Prostate gland (tissue), 2 donors: ENCODE measurements at places on chromosomes 3 and 15. TPM values are rescaled to one million over a fixed set of nuclear protein-coding genes. Genes with fewer than 3 reads are reported as not detected.

DNA sequence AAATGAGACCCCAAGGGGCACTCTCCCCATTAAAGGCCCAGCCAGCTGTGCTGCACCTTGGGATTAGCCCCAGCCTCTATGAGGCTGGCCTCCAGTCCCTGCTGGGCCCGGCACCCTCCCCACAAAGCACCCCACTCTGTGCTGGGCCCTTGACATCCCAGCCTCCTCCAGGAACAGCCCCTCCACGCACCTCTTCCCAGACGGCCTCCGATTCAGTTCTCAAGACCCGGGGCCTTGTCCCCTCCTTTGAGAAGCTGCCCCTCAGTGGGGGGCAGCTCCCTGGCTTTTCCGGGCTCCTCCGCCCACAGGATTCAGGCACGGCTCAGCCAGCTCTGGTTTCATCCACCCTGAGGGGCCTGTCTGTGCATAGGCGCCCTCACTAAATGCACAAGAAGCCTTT lies 144.1 kb downstream of the LRRK1 start:
- H3K4me3 ChIP-seq: no peak overlapping the region
- peaks cover 6% of the 10 kb centered on the region for H3K36me3 ChIP-seq
- peaks cover 4% of the 10 kb centered on the region for H3K4me1 ChIP-seq
- no peaks in the 10 kb centered on the region for H3K27me3 ChIP-seq
- no peak for DNase-seq

DNA sequence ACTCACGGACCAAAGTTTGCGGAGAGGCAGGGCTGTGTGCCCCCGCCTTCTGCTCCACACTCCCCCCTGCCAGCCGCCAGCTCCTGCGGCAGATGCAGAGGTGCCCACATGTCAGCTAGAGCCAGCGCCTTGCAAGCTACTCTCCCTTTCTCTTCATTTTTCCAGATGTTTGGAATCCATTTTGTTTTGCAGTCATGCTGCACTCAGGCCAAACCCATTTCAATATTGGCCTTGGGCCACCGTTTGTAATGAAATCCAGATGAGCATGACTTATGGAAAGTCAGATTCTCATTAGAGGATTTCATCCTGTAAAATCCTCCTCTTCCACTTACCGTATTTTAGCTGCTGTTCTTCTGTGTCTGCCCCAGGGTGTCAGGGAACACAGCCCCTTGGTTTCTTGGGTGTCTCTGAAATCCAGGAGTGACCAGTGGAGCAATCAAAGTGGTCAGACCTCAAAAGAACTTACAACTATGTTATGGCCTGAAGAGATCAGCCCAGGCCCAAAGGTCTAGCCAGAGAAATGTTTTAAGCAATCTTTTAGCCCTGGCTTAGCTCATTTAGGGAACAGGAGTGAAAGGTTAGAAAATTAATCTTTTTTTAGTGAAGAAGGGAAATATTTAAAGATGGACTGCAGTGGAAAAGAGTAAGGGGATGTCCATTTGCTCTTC lies 65.8 kb downstream of the AAGAB start:
- no peak overlapping the region for H3K4me3 ChIP-seq
- peaks cover 25% of the 10 kb centered on the region for H3K4me1 ChIP-seq
- H3K27ac ChIP-seq: peak overlapping the region; percentile 54
- H3K27me3 ChIP-seq: no peaks in the 10 kb centered on the region
- no peak for DNase-seq

DNA sequence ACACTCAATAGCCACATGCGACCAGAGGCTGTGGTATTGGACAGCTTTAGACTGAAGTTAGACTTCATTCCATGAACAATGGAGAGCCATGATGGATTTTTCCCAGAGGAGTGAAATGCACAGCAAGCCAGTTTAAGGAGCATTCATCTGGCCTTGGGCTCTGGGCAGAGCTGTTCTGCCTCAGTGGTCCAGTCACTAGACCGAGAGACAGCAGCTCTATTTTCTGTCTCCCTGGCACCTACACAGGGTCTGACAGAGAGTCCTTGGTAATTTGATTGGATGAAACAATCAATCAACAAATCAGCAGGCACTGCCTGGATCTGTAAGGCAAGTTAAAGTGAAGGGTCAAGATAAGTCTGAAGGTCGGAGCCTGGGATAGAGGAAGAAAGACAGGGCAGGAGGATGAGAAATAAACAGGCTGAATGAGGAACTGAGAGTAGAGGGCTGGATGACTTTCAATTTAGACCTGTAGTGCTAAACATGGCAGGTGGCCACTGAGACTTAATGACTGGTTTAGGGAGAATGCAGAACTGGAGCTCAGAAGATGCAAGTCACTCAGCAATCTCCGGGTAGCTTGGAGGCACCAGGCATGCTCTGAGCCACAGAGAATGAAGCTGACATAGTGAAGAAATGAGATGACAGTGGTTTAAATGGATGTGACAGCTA lies 98.5 kb upstream of the SLC25A36 start:
- no peaks in the 10 kb centered on the region for H3K4me1 ChIP-seq
- no peak overlapping the region for H3K27ac ChIP-seq
- no peak for DNase-seq
- no peak overlapping the region for H3K4me3 ChIP-seq
- no peaks in the 10 kb centered on the region for H3K36me3 ChIP-seq

- H3K27me3 ChIP-seq: no peaks in the 10 kb centered on the region
- H3K36me3 ChIP-seq: no peaks in the 10 kb centered on the region
- H3K4me3 ChIP-seq: no peak overlapping the region
- no peaks in the 10 kb centered on the region for H3K4me1 ChIP-seq
- DNase-seq: no peak
- H3K27ac ChIP-seq: no peak overlapping the region
Observed at GRCh38 chr3:43055806-43056770, 49.8 kb downstream of the POMGNT2 start.

DNA sequence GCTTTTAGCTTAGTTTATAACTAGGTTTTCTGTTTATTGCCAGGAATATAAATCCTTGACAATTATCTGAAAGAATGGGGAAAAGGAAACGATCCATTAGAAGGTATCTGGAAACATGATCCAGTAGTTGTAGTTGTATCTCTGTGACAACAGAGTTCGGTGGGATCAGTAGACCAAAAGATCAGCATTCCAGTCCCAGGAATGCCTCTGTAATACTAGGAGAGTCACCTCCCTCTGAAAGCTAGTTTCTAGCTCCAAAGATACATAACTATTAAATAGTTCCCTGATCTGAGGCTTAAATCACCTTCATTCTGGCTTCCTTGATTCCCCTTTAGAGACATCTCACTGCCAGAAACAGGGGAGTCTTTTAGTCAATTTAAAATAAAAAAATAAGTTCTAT lies 34.1 kb downstream of the MB21D2 start:
- no peaks in the 10 kb centered on the region for H3K4me1 ChIP-seq
- H3K27me3 ChIP-seq: no peaks in the 10 kb centered on the region
- no peak overlapping the region for H3K27ac ChIP-seq
- H3K36me3 ChIP-seq: no peaks in the 10 kb centered on the region
- no peak for DNase-seq

DNA sequence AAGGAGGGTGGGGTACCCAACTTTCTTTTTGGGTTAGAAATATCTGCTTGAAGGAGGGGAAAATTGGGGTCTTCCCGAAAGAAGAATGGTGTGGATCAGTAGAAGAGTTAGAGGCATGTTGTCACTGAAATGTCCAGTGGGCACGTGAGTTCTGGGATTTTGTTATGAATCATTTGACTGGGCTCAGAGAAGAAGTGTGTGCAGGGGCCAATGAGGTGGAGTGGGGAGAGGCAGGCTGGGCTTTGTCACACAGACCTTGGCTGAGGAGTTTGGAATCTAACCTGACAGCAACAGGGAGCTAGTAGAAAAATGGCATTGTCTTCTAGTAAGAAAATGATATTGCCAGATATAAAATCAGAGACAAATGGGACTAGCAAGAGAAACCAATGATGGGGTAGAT lies 436.8 kb downstream of the MFSD1 start:
- DNase-seq: no peak
- H3K4me3 ChIP-seq: no peak overlapping the region
- no peaks in the 10 kb centered on the region for H3K36me3 ChIP-seq
- no peak overlapping the region for H3K27ac ChIP-seq
- no peaks in the 10 kb centered on the region for H3K27me3 ChIP-seq

The GP5 gene
- not detected for total RNA-seq

DNA sequence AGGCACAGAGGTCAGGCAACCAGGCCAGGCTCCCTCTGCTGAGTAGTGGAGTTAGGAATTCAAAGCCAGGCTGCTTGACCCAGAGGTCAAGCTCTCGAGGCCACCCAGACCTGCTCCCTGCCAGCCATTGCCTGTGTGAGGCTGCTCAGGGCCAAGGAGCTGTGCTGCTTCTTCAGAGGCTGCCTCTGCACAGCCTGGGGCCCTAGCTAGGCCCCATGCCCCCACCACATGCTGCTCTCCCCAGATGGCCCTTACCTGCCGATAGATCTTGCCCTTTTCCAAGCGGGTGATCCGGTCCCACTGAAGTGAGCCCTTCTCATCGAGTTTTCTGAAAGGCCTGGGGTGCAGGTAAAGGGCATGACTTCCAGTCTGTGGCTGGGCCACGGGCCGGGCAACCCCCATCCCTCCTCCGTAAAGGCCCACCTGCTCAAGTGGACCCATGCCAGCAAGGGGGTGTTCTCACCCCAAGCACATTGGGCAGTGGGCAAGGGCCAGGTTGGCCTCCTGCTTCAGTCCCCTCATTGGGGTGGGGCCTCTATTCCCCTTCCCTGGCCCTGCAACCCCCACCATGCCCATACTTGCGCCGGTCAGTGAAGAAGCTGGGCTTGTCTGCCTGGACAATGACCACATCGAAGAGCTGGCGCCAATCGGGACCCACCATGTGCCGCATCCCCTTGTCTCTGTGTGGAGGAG lies 6.5 kb downstream of the NT5DC2 start:
- no peaks in the 10 kb centered on the region for H3K27me3 ChIP-seq
- H3K27ac ChIP-seq: no peak overlapping the region
- DNase-seq: no peak
- peaks cover 3% of the 10 kb centered on the region for H3K4me1 ChIP-seq
- no peaks in the 10 kb centered on the region for H3K36me3 ChIP-seq

The P2RY13 gene
- 0.73 TPM for total RNA-seq

The CD200 gene
- 5.2 TPM for total RNA-seq

DNA sequence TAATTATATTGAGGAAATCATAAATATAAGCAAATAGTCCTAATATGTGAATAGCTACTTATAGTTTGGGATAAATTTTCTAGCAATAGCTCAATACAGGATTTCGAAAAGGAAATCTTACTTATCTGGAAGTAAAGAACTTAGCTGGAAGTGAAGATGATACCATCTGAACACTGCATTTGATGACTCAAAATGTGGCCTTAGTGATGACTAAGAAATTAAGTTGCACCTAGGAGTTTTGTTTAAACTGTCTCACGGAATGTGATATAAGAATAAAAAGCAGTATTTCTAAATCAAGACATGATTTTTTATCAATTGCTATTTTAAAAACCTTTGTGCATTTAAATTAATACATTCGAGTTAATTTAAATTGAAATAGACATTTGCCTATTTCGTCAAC lies 91.2 kb downstream of the EOMES start:
- H3K4me1 ChIP-seq: no peaks in the 10 kb centered on the region
- H3K27ac ChIP-seq: no peak overlapping the region
- H3K36me3 ChIP-seq: no peaks in the 10 kb centered on the region
- no peak for DNase-seq
- H3K27me3 ChIP-seq: no peaks in the 10 kb centered on the region
- H3K4me3 ChIP-seq: no peak overlapping the region

GRCh38 chr15:97995881-97996603 lies 35.5 kb downstream of the ARRDC4 start:
- no peak overlapping the region for H3K27ac ChIP-seq
- no peaks in the 10 kb centered on the region for H3K27me3 ChIP-seq
- no peak for DNase-seq
- H3K36me3 ChIP-seq: no peaks in the 10 kb centered on the region

The CCR8 gene
- total RNA-seq: not detected

- H3K4me3 ChIP-seq: no peak overlapping the region
- H3K27ac ChIP-seq: no peak overlapping the region
- peaks cover 2% of the 10 kb centered on the region for H3K4me1 ChIP-seq
- DNase-seq: no peak
- H3K27me3 ChIP-seq: no peaks in the 10 kb centered on the region
Observed at GRCh38 chr3:187946163-187946691, 201.0 kb upstream of the BCL6 start.

GRCh38 chr15:64013179-64014062 lies 32.9 kb downstream of the DAPK2 start:
- H3K27me3 ChIP-seq: no peaks in the 10 kb centered on the region
- DNase-seq: no peak
- H3K4me3 ChIP-seq: no peak overlapping the region
- no peak overlapping the region for H3K27ac ChIP-seq
- peaks cover 5% of the 10 kb centered on the region for H3K4me1 ChIP-seq

DNA sequence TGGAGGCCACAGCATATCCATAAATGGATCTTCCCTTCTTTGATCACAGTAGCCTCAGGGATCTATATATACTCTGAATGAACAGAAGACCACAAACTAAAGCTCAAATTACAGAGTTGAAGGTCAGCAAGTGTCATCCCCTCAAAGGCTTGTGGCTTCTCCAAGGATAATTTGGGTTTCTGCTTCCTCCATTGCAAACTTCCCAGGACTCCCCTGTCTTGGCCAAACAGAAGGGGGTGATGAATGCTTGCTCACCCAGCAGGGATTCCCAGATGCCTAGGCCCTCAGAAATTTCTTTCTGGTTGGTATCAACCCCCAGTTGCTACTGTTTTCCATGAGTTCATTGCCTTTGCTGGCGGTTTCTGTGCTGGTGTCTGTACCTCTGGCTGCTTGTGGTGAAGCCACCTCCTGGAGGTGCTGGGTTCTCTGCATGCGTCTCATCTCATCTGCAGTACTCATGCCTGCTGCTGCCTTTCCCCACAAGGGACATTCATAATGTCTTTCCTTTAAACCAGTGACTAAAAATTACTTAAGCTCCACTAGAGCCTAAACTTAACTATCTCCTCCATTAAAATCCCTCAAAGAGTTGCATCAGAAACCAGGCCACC lies 17.7 kb downstream of the ENTPD3 start:
- no peaks in the 10 kb centered on the region for H3K36me3 ChIP-seq
- no peaks in the 10 kb centered on the region for H3K4me1 ChIP-seq
- DNase-seq: no peak
- no peak overlapping the region for H3K4me3 ChIP-seq
- H3K27ac ChIP-seq: no peak overlapping the region

The SLC25A20 gene
- total RNA-seq: 14.8 TPM

DNA sequence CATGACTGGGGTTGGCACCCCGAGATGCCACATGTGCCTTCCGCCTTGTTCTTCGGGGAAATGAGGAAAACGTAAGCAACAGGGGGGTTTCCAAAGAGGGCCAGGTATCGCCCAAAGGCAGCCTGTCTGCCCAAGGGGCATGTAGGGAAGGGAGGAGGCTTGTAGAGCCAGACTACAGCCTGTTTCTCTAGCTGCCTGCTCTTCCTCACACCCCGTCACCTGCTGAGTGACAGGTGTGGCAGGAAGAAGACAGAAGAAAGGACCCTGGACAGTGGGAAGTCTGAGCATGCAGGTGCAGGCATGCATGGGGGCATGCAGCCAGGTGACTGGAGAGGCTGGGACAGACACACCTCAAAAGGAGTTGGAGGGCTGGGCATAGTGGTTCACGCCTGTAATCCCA lies 9.8 kb downstream of the PLA2G4E start:
- no peaks in the 10 kb centered on the region for H3K36me3 ChIP-seq
- no peak overlapping the region for H3K27ac ChIP-seq
- H3K4me1 ChIP-seq: no peaks in the 10 kb centered on the region
- no peaks in the 10 kb centered on the region for H3K27me3 ChIP-seq
- peak; percentile 46 for DNase-seq

DNA sequence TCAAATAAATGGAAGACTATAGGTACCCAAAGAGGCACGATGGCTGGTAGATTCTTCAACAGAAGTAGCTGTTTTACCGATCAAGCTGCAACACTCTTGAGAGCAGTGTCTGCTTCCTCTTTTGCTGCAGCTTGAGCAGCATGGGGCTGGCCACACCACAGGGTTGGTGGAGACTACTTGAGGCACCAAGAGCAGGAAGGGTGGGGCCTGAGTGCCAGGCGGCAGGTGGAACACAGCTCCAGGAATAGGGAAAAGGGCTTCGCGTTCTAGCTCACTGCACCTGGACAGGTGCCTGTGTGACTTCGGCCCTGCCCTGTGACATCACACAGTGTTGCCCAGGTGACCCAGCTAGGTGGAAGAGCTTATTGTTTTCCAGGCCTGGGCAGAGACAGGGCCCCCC lies at the start of gene CCDC33:
Gene CCDC33, plus strand, starts transcription at position 365 of the 400 bp plus-strand sequence. CDS start 394 bp downstream, outside the sequence.
- peaks cover 5% of the 10 kb centered on the region for H3K4me1 ChIP-seq
